Bronchial epithelial cell (primary cell): ENCODE measurements at places on chromosomes 4 and X. TPM values are rescaled to one million over a fixed set of nuclear protein-coding genes. Genes with fewer than 3 reads are reported as not detected.

- DNase-seq: no peak
Measured at GRCh38 chr4:71288875-71289274, 49.9 kb upstream of the SLC4A4 start.

DNA sequence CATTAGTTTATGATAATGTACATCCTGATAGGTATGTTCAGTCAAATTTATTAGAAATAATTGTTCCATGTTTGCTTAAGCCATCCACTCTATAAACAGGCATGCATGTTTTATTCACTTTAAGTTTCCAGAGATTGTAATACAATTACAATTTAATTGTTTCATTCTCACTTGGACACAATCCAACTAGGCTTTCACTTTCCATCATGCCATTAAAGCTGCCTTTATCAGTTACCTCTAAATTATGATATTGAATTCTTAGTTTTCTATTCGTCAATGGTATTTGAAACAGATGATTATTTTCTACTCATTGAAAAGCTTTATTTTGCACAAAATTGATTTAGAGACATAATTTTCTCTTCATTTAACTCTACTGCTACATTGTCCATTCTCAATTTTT, 1196.3 kb downstream of the RAPGEF2 start:
- no peak for DNase-seq

GRCh38 chr4:159353422-159354116, 250.7 kb downstream of the RAPGEF2 start:
- no peak for DNase-seq

DNA sequence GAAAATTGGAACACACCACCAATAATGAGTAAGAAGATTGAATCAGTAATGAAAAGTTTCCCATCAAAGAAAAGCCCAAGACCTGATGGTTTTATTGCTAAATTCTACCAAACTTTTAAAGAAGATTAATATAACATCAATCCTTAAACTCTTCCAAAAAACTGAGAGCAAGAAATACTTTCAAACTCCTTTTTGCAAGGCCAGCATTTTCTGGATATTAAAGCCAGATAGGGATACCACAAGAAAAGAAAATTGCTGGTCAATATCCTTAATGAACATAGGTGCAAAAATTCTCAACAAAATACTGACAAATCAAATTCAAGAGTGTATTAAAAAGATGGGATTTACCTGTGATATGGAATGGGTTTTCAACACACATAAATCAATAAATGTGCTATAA, 484.6 kb downstream of the ANKRD50 start:
- DNase-seq: no peak

The DKK2 gene
- 0.26 TPM in 1 of 2 replicates, not detected in the other for total RNA-seq

The HNRNPDL gene
- 95.9 and 141 TPM in 2 replicates for total RNA-seq

The LRCH2 gene
- total RNA-seq: under 0.01 and 0.26 TPM in 2 replicates

- no peak for DNase-seq
Measured at GRCh38 chr4:176309046-176309445, 10.7 kb upstream of the SPCS3 start.

The RADX gene
- total RNA-seq: 1.7 and 2.4 TPM in 2 replicates

DNA sequence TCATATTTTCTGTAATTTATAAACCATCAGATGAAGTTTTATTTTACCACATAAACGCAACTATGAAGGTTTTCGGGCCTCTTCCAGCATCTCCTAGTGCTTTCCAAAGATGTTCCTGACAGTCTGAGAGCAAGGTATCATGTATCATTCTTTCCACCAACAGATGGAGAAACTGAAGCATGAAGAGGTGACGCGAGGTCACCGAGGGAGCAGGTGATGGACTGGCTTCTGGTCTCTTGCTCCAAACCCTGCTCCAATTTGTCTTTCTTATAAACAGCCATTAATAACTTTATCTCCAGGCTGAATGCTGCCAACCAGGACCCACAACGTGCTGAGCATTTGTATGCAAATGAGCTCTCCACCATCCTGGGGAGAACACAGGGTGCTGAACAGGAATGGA, 86.3 kb upstream of the MAML3 start:
- DNase-seq: no peak

The RENBP gene
- 5.5 and 10.3 TPM in 2 replicates for total RNA-seq

GRCh38 chrX:49862093-49862492, 17.2 kb upstream of the USP27X start:
- no peak for DNase-seq

The ANK2 gene
- 2.6 and 5.8 TPM in 2 replicates for total RNA-seq

- no peak for DNase-seq
Measured at GRCh38 chr4:1988327-1988724, 20.4 kb downstream of the NELFA start.

The YY2 gene
- total RNA-seq: 0.79 and 1.3 TPM in 2 replicates

The MAGEB6B gene
- total RNA-seq: not detected in 2 replicates

The FAM184B gene
- not detected in 2 replicates for total RNA-seq

DNA sequence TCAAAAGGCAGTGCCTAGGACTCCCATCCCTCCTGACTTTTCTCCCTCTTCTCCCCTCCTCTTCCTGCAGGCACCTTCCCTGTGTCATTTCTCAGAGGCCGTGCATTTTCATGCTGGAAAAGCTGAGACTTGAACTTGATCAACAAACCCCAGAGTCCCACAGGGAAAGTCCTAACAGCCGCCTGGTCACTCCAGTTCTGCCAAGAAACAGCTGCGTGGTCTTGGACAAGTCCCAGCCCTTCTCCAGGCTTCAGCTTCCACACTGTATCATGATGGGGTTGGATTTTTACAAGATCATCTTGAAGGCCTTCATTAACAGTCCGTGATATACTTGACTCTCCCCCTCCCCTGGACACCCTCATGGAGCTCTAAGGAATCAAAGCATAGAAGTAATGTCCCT, 366.0 kb downstream of the BCOR start:
- no peak for DNase-seq

GRCh38 chr4:100081491-100081890, 108.8 kb downstream of the DDIT4L start:
- peak; percentile 90 for DNase-seq

The GSX2 gene
- not detected in 2 replicates for total RNA-seq

The FAM47E gene
- total RNA-seq: 0.26 and 0.38 TPM in 2 replicates

GRCh38 chrX:67725471-67725870, 181.7 kb downstream of the AR start:
- no peak for DNase-seq

The PITX2 gene
- total RNA-seq: 0.26 TPM in 1 of 2 replicates, not detected in the other

- peak; percentile 38 for DNase-seq
Measured at GRCh38 chr4:186068581-186069348, at the start of gene TLR3. TLR3 (plus strand) TSS chr4:186069156; CDS start chr4:186076620, 7,464 bp downstream.

DNA sequence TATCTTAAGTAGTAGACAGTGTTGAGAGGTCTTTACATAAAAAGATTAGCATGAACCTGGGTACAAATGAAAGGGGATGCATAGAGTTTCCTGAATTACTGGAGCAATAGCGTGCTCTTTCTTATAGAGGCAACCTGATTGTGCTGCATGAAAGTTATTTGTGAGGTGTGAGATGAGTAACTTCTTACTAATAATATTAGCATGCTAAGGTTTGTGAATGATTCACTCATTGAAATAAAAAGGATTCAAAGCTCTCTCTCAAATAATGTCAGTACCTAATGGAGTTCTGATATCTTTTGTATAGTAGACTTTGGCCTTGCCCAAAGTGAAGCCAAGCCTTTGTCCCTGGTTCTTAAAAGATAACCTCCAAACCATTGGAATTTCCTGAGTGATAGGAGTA, 131.0 kb upstream of the CXXC4 start:
- peak; percentile 73 for DNase-seq

GRCh38 chr4:176607807-176608206, 184.9 kb downstream of the VEGFC start:
- no peak for DNase-seq

- DNase-seq: no peak
Measured at GRCh38 chrX:7047951-7048350, 99.6 kb upstream of the STS start.

The PCDH7 gene
- 12.1 and 16.4 TPM in 2 replicates for total RNA-seq

The RTL3 gene
- total RNA-seq: not detected in 2 replicates

The CYLC1 gene
- not detected in 2 replicates for total RNA-seq

DNA sequence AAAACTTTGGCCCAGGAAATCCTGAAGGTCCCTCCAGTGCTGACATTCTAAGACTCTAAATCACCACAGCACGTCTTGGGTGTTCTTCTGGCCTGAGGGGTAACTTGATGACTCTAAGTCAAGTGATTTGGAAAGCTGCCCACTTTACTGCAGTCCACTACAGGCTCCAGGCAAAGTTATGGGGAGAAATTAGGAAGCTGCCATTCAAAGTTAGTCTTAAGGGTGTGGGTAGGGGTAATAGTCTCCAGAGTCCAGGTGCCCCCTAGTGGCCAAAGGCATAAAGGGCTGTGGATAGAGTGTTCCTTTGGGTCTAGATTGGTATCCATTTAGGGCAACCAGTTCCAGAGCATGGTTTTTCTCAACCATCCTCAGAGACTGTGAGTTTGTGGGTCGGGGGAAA, 38.7 kb upstream of the SLC16A2 start:
- DNase-seq: peak; percentile 60

- DNase-seq: no peak
Measured at GRCh38 chrX:48919360-48919841, 577 bp upstream of the PIM2 start.

- peak; percentile 70 for DNase-seq
Measured at GRCh38 chrX:1205681-1206611, 6.5 kb downstream of the CRLF2 start.
